ENCODE measurements at places on chromosomes 7 and 10.

- DNase-seq = peak; percentile 40
Measured at GRCh38 chr7:18798088-18798906, 302.7 kb downstream of the HDAC9 start.

DNA sequence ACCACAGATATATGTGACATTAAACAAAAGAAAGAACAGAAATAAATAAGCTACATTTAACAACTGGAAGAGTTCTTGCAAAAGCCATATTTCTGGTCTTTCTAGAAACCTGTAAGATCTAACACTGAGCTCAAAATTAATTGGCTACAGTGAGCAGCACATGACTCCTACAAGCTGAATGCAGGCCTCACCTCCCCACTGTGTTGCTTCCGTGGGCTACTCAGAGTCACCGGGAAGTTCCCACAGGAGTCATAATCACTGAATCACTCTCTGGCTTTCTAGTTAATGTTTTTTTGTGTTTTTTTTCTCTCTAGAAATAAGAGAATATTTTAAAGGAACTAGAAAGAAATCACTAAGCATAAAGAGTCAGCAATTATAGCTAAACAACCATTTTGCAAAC, 10.2 kb upstream of the MRPS24 start:
- peak; percentile 75 for DNase-seq

GRCh38 chr10:122639801-122640200, 59.8 kb downstream of the C10orf120 start:
- no peak for DNase-seq

GRCh38 chr10:80530251-80530650, 7.5 kb upstream of the SH2D4B start:
- peak; percentile 26 for DNase-seq
